Aorta (tissue), 5 donors: ENCODE measurements at places on chromosomes 6 and 20. TPM values are rescaled to one million over a fixed set of nuclear protein-coding genes. Genes with fewer than 3 reads are reported as not detected.
A peak's percentile ranks its signal among the peaks of the same experiment; 100 is the strongest.

The DSP gene
- 6.3 TPM for total RNA-seq

The MEI4 gene
- total RNA-seq: not detected

The THBD gene
- total RNA-seq: 79.8 TPM

The TUBB1 gene
- 2.1 TPM for total RNA-seq

The TRAPPC3L gene
- 0.55 TPM for total RNA-seq

The HTR1E gene
- total RNA-seq: not detected

The GLP1R gene
- not detected for total RNA-seq

The HAO1 gene
- total RNA-seq: not detected

The CST4 gene
- total RNA-seq: not detected

GRCh38 chr6:129525055-129525454 lies 184.9 kb downstream of the ARHGAP18 start:
- no peak overlapping the region for H3K4me3 ChIP-seq
- DNase-seq: no peak
- H3K4me1 ChIP-seq: no peaks in the 10 kb centered on the region
- H3K36me3 ChIP-seq: no peaks in the 10 kb centered on the region
- H3K27ac ChIP-seq: no peak overlapping the region

DNA sequence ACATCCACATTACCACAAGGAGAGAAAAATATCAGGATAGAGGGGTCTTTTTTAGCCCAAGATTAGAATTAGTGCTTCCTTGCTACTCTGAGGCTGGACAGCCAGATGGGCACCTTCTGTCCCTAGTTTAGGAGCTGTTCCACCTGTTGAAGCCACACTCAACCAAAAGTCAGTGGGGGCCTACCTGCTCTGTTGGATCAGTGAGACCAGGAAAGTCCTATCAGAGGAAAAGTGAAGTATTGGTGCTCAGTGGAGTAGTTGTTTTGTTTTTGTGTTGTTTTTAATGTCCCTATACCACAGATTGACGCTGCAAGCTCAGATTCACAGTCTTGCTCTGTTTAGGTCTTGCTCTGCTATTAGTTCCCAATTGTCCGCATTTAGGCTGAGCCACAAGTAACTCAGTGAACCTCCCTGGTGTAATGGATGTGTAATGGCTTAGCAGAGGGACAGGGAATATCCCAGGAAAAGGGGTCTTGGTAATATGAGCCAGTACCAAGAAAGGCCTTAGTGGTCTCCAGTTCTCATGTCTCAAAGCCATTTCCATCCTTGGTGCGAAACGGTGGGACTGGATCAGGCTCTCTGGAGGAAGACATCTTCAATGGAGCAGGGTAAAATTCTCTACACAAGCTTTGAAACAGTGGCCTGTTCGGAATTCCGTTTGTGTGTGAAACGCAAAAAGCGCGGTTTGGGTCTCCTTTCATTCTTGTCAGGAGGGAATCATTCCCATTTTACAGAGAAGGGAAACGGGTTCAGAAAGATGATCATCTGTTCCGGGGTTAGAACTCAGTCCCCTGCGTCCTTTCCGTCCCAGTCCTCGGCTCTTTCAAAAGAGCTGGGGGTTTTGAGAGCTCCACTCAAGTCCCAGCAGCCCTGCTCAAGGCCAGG lies 631 bp upstream of the PABPC1L start:
- H3K4me1 ChIP-seq: no peaks in the 10 kb centered on the region
- no peaks in the 10 kb centered on the region for H3K27me3 ChIP-seq
- H3K36me3 ChIP-seq: peaks cover 6% of the 10 kb centered on the region
- no peak for DNase-seq

- H3K27me3 ChIP-seq: no peaks in the 10 kb centered on the region
- peak; percentile 21 for DNase-seq
- no peak overlapping the region for H3K4me3 ChIP-seq
- no peak overlapping the region for H3K27ac ChIP-seq
- no peaks in the 10 kb centered on the region for H3K36me3 ChIP-seq
Measured at GRCh38 chr6:34496103-34496685, 30.3 kb downstream of the PACSIN1 start.

DNA sequence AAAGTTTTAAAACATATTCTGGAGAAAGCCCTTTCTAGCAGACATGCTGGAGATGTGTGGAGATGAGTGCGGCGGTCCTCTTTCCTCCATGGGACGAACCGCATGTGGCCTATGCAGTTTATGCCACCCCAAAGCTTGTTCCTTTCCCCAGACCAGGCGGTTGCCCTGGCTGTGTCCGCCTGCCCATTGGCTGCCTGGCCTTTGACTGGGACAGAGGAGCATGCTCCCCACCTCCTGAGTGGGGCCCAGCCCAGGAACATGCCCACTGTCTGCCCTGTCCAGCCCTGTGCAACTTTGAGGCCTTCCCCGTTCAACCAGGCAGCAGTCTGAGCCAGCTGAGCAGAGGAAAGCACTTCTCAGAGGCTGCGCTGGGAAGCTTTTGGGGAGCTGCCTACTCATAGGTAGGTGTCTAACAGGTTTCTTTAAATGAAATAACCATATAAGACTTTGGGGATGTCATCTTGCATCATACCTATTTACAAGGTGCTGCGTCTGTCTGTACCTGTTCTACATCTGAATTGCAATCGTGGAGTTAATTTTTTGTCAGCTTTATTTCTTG lies 20.6 kb downstream of the FOXC1 start:
- peaks cover 4% of the 10 kb centered on the region for H3K4me1 ChIP-seq
- H3K27ac ChIP-seq: no peak overlapping the region
- no peaks in the 10 kb centered on the region for H3K36me3 ChIP-seq
- no peaks in the 10 kb centered on the region for H3K27me3 ChIP-seq
- no peak for DNase-seq

DNA sequence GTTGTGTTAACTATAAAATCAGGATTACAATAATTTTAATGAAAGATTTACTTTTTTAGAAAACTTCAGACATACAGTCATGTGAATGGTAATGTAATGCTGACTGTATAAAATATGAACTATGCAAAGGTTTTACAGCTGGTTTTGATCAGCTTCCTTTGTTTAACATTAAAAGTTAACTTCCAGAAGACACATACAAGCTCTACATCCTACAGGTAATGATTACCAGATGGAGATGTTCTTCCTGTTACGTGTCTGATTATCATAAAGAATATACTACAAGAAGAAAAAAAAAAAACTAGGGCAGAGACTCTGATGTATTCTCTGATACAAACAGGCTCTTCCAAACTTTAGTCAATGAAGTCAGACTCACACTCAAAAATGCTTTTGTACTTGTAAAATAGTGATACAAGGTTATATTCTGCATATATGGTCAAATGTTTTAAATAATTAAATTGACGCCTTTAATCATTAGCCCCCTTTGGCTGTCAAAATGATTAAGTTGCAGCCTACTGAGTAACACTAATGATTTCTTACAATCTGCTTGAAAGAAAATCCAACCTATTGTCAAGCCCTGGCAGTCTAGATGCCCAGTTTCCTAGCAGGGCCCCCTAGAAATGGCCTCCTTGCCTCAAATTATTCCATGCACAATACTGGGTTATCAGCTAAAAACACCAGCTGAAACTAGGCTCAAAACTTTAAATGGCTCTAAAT lies 251.8 kb upstream of the RUNX2 start:
- H3K36me3 ChIP-seq: no peaks in the 10 kb centered on the region
- H3K4me1 ChIP-seq: no peaks in the 10 kb centered on the region
- H3K4me3 ChIP-seq: no peak overlapping the region
- no peak for DNase-seq
- no peak overlapping the region for H3K27ac ChIP-seq
- no peaks in the 10 kb centered on the region for H3K27me3 ChIP-seq

GRCh38 chr6:135331002-135331401 lies 149.9 kb downstream of the MYB start:
- H3K4me3 ChIP-seq: no peak overlapping the region
- no peaks in the 10 kb centered on the region for H3K36me3 ChIP-seq
- no peaks in the 10 kb centered on the region for H3K27me3 ChIP-seq
- no peak overlapping the region for H3K27ac ChIP-seq
- DNase-seq: no peak

DNA sequence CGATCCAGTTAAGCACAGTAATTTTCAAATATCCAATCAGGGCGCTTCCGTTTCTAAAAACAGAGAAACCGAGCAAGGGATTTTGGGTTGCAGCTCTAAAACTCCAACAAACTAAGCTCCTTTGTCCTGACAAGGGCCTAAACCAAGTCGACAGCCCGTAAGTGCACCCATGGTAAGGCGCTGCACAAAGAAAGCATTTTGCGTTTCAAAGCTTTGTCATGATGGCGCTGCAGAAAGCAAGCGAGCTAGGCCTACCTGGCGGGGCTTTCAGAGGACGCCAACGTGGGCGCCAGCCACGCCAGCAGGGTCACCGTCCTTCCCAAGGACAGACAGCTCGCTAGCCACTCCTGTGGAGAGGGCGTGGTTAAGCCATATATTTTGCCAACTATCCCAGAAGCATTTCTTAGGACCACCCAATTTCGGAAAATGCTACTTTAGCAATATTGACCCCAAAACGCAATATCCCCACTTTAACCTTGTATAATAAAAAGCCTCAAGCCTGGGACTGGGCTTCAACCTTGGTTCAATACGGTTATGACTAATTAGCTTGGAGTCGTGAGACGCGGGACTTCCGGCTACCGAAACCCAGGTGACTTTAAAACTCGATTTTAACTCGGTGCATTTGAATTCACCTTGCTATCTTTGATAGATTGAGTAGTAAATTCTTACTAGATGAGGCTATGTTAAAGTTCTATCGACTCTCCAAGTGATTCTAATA lies 53.8 kb downstream of the TRIM38 start:
- no peaks in the 10 kb centered on the region for H3K36me3 ChIP-seq
- peak overlapping the region; percentile 91 for H3K27ac ChIP-seq
- DNase-seq: no peak
- H3K27me3 ChIP-seq: peaks cover 2% of the 10 kb centered on the region

GRCh38 chr6:30709101-30709868 lies 7.8 kb downstream of the MDC1 start:
- no peak overlapping the region for H3K27ac ChIP-seq
- peaks cover 5% of the 10 kb centered on the region for H3K36me3 ChIP-seq
- DNase-seq: no peak
- H3K4me1 ChIP-seq: no peaks in the 10 kb centered on the region
- no peak overlapping the region for H3K4me3 ChIP-seq
- H3K27me3 ChIP-seq: no peaks in the 10 kb centered on the region

- no peaks in the 10 kb centered on the region for H3K4me1 ChIP-seq
- H3K4me3 ChIP-seq: no peak overlapping the region
- H3K27me3 ChIP-seq: no peaks in the 10 kb centered on the region
Measured at GRCh38 chr6:43050981-43051380, 2.7 kb downstream of the CUL7 start.

DNA sequence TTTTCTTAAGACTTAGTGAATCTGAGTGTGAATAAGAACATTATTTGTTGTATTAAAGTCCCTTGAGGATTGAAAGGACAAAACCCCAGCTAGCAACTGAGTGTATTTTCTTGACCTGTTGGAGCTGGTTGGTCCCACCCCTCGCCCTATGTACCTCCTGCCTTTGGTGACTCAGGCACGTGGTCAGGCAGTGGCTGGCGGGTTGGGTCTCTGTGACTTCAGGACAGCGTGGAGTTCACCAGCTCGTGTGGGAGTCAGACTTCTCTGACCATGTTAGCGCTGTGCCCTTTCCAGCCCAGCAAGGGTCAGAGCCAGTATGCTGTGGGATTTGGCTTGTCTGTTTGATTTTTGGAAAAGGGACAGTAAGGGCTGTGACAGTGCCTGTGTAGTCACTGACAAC lies 93.7 kb downstream of the SSR1 start:
- no peaks in the 10 kb centered on the region for H3K27me3 ChIP-seq
- H3K36me3 ChIP-seq: no peaks in the 10 kb centered on the region
- no peak for DNase-seq
- no peak overlapping the region for H3K27ac ChIP-seq
- H3K4me3 ChIP-seq: no peak overlapping the region

DNA sequence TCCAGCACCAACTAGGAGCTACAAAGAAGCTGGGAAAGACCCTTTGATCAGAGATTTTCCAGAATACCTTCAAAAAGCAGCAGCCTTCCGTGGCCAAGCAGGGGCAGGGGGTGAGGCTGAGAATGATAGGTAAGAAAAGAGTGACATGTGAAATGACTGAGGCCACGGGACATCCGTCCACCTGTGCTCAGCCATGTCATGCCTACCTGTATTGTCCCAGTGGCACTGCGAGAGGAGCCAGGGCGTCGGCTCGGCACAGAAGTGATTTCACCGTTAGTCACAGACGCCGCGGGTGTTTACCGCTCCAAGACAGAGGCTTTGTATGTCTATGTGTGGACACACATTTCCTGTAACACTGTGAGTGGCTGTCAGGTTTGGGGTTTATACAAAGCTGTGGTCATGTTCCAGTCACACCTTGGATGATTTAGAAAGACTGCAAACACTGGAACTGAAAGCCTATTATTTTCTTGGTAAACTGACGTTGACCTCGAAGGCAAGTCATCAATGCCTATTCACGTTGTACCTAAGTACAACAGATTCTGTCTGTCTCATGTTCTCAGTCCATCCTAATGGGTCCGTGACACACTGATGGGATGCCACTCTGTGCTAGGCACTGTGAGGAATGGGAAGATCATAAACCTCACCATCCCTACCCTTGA lies 32.1 kb upstream of the JAG1 start:
- no peaks in the 10 kb centered on the region for H3K27me3 ChIP-seq
- no peaks in the 10 kb centered on the region for H3K36me3 ChIP-seq
- no peak overlapping the region for H3K27ac ChIP-seq
- no peak for DNase-seq

DNA sequence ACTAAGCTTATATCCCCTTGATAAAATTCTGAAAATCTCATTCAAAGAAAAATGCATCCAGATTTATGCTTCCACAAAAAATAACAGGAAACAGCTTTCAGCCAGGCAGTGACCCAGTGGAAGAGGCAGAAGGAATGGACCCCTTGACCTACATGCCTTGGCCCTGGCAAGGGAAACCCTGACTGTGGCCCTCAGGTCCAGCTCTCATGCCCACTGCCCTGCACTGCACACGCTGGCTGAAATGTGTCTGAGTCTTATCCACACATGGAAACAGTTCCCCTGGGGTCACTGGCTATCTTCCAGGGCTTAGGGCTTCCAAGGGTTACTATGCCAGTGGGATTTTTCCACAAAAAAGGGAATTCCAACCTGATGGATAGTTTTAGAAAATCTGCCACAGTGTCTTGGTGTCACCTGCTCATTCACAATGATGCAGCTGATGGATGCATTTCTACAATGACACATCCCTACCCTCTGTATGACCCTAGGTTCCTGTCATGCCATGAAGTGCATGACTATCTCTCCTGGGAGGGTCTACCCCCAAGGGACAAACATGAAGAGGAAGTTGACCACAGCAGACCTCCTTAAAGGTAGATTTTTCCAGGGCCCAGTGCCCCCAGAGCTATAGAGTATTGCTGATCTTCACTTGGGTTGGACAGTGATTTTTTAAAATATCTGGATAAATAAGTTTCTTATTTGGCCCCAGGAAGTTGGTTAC lies 121.9 kb upstream of the CD93 start:
- peaks cover 2% of the 10 kb centered on the region for H3K4me1 ChIP-seq
- no peak overlapping the region for H3K27ac ChIP-seq
- no peaks in the 10 kb centered on the region for H3K36me3 ChIP-seq
- H3K4me3 ChIP-seq: no peak overlapping the region
- DNase-seq: no peak
